ENCODE measurements at places on chromosomes 12 and 14.

DNA sequence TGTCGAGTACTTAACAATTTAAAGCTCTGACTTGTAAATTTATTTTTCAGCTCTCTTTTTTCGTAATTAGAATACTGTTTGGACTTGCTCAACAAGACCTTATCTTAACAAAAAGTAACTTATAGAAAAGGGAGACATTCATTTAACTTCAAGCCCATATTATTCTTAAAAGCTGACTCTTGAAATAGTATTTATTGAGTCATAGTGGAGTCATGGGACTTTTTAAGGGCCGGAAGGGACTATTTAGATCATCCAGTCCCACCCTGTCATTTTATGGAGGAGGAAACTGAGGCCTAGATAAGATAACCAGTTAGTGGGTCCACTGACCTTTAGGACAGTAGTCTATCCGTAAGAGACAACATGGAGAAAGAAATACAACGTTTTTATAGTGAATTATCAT lies 1.5 kb downstream of the RAP1B start:
- no peak for DNase-seq

DNA sequence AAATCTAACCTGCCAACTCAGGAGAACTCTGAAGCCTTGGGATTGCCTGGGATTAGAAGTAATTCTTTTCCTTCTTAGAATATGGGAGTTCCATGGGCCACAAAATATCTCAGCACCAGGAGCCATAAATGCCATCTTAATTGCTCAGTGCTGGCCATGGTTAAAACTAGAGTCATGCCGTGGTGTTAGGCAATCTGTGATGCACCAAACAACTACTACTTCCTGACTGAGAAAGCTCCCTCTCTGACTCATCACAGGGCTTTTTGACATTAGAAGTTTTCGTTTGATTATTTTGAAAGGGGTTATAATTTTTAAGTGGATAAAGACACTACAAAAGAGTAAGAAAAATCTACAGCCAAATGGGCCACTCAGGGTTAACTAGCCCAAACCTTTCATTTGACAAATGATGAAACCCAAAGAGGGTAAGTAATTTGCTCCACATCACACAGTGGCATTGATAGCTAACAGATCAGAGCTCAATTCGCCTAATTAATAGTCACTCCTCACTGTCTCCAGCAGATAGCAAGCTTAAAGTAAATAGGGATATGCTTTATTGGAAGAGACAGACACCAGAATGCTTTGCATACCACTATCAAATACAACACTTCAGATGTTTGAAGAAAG lies 377.3 kb downstream of the EMP1 start:
- no peak for DNase-seq

DNA sequence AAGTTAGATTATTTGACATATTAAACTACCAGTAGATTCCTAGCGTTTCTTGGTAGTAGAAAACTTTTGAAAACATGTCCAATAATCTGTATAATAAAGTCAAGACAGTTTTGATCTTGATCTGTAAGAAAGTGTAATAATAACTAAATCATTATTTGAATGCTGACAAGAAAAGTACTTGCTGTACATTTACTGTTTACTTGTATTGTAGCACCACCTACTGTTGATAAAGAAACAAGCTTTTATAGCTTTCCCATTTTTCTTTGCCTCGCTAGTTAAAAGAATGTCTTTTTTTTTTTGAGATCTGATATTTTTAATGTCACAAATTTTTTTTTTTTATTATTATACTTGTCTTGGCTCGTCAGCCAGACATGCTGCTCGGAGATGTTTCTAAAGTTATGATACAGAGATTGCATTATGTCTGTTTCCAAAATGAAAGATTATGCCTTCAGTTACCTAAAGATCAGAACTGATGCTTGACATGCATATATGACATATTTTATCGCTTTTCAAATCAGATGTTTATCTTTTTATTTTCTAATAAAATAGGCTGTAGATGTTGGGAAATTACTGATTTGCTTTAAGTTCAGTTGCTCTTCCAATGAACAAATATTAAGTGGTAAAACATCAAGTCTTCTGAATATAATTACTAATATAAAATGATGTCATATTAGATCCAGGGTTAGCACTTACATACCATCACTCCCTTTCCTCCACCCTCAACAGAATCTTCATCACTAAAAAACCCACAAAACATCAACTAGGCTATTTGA lies 140.5 kb downstream of the AKAP6 start:
- DNase-seq: peak; percentile 12

DNA sequence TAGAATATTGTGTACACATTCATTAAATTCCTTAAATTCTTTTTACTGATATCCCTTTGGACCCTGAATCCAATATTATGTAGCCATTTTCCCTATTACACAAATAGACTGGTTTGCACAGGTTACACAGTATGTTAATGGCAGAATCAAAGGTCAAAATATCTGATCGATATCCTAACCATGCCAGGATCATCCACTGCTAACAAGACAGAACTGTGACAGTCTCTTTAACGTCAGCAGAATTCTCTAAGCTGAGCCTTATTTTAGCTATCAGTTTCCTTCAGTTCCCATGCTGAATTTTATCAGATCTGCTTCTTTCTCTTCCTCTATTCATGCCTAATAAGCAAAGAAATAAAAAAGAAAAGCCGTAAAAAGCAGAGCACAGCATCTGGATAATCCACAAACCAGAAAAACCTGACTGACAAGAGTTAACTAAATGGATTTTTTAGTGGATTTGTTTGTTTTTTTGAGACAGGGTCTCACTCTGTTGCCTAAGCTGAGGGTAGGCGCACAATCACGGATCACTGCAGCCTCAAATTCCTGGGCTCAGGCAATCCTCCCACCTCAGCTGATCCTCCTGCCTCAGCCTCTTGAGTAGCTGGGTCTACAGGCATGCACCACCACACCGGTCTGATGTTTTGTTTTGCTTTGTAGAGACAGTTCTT lies 130.4 kb downstream of the PAWR start:
- no peak for DNase-seq

- DNase-seq: no peak
Observed at GRCh38 chr14:90105756-90106155, 44.0 kb downstream of the KCNK13 start.

DNA sequence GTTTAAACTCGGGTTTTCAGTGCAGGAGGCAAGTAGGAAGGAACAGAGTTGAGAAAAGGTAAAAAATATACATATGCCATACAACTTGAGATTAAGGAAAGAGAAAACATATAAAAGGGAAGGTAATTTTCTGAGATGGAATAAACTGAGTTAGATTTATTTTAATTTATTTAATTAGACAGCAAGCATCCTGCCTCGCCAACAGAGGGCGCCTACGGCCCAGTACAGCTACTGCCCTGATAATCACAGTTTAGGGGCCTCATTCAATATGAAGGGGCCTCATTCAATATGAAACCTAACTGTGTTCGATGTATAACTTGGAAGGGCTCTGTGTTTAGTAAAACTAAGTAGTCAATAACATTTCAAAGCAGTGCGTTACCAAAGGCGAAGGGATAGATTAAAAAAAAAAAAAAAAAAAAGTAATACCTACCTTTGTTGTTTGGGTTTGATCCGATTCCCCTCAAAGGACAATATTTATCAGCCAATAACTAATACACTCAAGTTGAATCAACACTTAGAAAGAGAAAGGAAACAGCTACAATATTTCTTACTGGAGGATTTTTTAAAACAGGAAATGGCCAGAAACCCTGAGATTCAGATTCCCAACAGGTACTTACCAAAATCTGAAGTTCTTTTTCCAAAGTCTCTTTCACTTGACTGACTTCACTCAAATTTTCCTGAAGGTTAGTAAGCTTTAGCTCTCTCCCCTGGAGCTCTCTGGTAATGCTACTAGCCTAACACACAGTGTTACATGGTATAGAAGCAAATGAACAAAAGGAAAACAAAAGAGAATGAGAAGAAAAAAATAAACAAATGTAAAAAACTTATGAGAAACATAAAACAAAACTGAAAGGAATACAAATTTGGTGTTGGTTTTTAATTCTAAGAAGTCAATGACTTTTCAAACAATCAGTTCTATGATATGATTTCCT lies 70.0 kb upstream of the VPS33A start:
- DNase-seq: no peak

DNA sequence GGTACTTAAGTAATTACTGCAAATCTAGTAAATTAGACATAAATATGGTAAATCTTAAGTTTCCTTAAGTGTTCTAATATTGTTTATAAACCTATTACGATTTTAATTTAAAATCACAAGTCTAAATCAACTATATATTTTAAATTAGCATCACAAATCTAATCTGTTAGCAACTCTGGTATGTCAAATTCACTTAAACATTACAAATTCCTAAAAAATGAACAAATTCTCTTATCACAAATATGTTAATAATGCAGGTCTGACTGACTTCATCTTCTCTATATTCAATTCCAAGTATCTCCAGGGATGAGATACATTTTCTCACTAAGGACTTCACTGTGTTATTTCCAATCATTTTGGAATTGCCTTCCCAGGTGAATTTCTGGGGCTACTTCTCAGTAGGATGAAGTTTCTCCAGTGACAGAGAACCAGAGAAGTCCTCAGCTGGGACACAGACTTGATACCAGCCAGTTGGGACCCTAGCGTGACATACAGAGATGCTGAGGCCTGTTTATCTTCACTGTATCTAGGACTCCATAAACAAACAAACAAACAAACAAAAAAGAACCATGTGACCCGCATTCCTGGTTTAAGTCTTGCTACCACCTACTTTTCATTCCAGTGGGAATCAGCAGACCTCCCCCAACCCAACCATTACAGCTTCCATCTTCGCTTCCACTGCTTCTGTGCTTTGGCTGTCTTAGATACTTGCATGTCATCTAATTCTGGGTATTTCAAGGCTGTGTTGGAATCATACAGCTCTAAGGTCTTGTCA lies 21.8 kb downstream of the CFAP251 start:
- DNase-seq: no peak

DNA sequence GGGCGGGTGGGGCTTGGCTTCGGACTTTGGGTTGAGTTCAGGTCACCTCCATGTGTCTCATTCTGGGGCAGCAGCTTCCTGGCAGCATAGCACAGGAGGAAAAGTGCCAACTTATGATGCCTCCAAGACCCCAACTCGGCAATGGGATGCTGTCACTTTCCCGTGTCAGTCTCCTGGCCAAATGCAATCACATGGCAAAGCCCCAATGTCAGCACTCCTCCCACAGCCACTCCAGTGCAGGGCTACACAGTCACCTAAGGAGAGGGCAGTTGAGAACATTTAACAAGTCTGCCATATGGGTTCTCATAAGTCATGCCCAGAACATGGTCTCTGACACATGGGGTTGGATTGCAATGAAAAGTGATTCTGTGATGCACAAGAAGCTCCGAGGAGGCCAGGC lies 26.7 kb downstream of the ELK3 start:
- DNase-seq: no peak

All from GF-D8 (cell line).